Cardiac fibroblast (primary cell): ENCODE measurements at places on chromosomes 5 and 9.

- no peak for DNase-seq
These were observed 531 bp downstream of the TMEM210 start for GRCh38 chr9:137171149-137171900.

- DNase-seq = no peak
These were observed 9.5 kb downstream of the MTAP start for GRCh38 chr9:21811914-21812313.

DNA sequence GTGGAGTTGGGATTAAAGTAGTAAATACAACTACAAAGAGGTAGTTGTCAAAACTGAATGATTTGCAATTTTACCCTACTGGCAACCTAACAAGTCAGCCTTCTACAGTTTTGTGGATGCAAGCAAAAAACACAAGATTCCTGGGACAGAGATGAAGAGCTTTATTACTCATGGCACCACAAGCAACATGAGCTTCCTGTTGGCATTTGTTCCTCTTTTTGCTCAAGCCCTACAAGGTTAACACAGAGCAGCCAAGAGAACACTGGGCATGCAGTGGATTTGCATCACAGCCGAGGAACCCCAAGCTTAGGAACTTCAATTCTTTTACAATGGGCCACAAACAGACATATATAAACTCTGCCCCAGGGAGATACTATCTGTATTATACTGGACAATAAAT is 28.8 kb upstream of the DMAC1 start:
- no peak for DNase-seq

- no peak for DNase-seq
These were observed 3.6 kb downstream of the SMC5 start for GRCh38 chr9:70262366-70262765.

- DNase-seq = no peak
These were observed 228.9 kb downstream of the SH3GL2 start for GRCh38 chr9:17807613-17808282.

DNA sequence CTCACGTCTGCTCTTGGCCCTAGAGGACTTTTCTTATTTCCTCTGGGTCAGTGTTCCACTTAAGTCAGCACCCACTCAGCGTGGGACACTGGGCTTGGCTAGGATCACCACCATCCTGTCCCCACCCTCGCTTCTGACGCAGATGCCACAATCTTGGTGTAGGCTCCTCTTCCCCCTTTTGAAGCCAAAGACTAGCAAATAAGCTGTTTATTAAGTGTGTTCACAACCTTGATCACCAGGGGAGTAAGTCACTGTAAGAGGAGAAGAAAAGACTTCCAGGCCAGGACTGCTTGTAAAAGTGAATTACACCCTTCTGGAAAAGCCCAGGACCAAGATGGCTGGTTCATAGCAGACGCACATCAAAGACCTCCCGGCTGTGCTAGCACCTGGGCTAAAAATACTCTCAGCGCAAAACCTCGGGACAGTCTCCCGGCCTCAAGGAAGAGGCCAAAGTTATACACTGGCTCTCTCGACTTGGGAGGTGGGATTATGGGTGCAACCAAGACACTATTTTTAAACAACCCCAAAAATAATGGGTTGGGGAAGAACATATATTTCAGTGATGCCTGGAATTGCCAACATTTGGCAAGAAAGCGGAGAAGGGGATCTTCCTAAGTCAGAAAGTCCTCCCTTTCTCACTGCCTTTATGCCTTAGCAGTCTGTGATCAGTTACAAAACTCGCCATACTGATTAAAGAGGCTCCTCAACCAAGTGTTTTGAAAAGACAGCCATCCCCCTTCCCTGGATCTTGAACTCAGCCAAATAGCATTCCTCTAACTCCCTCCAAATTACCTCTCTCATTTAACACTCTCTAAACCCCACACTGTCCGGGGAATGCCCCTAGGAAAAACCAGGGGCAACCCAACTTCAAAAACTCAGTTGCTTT is 69.4 kb downstream of the RAPGEF1 start:
- DNase-seq = no peak

DNA sequence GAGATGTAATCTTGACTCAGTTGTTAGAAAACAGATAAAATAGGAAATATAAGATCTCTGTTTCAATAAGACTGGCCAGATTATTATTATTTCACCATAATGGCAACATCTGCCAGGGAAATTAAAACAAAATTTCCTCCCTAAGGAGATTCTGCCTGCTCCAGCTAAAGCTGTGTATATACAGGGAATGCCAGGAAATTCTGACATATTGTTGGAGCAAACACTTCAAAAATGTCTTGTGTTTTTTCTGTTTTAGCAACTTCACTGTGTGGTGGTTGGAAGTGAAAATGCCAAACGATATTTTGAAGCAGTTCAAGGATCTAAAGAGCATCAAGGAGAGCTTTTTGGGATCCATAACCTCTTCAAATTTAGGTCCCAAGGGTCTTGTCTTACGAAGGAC is 90.8 kb downstream of the ERCC6L2 start:
- no peak for DNase-seq

DNA sequence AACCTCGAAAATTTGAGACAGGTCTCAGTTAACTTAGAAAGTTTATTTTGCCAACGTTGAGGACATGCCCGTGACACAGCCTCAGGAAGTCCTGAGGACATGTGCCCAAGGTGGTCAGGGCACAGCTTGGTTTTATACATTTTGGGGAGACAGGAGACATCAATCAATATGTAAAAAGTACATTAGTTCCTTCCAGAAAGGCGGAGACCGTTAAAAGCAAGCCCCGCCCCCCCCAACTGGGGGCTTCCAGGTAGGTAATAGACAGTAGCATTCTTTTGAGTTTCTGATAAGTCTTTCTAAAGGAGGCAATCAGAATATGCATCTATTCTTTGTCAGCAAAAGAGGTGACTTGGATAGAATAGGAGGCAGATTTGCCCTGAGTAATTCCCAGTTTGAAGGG is 599 bp upstream of the MOCS2 start:
- DNase-seq = no peak

DNA sequence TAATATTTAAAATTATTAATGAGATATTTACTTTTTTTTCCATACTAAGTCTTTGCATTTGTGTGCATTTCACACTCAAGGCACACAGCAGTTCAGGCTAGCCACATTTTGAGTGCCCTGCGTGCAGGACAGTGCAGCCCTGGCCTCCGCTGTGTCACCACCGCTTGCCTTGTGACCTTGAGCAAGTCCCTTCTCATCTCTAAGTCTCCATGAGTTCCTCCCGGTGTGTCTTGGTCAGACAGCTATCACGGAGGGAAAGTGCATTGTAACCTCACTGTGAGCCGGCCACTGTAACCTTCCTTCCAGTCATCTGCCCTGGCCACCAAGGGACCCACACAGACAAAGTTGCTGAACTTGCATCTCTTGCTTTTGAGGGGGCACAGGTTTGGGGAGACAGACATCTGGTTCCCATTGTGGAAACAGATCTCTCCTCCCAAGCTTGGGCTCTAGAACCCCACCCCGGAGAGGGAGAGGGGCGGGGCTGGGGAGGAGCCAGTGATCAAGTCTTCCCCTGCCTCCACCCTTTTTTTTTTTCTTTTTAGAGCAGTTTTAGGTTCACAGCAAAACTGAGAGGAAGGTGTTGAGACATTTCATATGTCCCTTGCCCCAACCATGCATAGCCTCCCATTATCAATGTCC is 96.8 kb downstream of the C9orf50 start:
- no peak for DNase-seq

GRCh38 chr9:34869390-34869789 is 88.7 kb upstream of the PHF24 start:
- DNase-seq = peak; percentile 57

DNA sequence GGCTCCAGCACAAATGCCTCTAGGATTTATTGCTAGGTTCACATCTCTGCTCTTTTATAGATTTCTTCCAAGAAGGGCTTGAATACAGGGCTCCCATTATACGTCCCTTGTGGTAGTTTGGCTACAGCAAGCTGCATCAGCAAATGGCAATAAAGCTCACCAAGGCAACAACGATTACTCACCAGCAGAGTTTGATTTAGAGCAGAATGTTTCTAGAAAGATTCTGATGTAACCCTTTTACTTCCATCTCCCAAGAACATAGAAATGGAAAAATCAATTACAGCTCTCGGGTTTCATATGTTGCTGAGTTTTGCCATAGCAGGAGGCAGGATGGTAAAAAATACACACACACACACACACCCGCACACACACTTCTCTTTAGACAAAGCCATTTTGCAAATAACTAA is 124.2 kb upstream of the TNPO1 start:
- DNase-seq = peak; percentile 52

DNA sequence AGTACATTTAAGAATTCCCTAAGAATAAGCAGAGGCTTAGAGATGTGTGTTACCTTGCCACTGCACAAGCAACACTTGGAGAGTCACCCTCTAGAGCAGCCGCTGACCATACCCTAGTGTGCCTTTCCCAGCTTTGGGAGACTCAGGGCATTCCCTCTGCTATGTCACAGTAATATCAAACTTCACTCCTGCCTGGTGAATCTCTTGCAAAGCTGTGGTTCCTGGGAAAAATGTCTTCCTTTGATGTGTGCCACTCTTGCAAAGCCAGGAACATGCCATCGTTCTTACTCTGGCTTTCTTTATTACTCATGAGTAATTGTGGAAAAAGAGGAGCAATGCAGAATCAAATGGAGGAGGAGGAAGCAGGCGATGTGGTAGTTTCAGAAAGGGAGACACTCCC is 173.2 kb downstream of the CCDC192 start:
- no peak for DNase-seq

GRCh38 chr5:39639618-39640089 is 214.9 kb upstream of the DAB2 start:
- no peak for DNase-seq

- DNase-seq = no peak
These were observed 615.6 kb downstream of the ZNF608 start for GRCh38 chr5:124130816-124131215.

- peak; percentile 98 for DNase-seq
These were observed 10.8 kb downstream of the ZMAT2 start for GRCh38 chr5:140710899-140711552.

DNA sequence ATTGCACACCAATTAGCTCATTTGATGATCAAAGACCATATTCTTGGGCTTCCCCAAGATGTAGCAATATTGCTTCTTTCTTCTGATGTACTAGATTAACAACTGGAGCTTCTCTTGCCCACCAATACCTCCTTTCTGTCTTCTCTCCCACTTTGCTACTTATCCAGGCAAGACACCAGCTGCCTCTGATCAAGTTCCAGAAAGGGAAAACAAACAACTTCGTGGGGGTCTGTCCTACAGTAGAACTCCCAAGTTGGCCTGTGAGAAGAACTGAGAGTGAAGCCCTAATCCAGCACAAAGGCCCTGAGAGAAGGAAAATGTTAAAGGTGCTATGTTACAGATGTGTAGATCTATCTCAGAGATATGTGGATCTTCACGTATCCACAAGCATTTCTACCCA is 44.9 kb downstream of the ADAMTS12 start:
- DNase-seq = no peak

DNA sequence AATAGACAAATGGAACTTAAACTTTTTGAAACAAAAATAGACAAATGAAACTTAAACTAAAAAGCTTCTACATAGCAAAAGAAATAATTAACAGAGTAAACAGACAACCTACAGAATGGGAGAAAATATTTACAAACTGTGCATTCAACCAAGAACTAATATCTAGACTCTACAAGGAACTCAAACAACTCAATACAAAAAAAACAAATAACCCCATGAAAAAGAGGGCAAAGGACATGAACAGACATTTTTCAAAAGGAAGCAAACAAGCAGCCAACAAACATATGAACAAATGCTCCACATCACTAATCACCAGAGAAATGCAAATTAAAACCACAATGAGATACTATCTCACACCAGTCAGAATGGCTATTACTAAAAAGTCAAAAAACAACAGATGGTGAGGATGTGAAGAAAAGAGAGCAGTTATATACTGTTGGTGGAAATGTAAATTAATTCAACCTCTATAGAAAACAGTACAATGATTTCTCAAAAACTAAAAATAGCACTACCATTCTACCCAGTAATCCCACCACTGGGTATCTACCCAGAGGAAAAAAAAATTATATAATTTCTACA is 170.8 kb upstream of the RGMB start:
- DNase-seq = no peak

DNA sequence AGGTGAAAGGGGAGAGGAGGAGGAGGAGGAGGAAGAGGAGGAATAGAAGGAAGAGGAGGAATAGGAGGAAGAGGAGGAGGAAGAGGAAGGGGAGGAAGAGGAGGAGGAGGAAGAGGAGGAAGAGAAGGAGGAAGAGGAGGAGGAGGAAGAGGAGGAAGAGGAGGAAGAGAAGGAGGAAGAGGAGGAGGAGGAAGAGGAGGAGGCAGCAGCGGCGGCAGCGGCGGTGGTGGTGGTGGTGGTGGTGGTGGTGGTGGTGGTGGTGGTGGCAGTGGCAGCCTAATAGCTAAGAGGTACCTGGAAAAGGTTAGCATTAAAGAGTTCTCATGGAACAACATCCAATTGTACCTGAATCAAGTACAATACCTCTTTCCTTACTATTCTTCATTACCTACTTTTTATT is 32.5 kb downstream of the UBAP2 start:
- no peak for DNase-seq

GRCh38 chr9:131734165-131734610 is 5.7 kb downstream of the RAPGEF1 start:
- DNase-seq = peak; percentile 45

DNA sequence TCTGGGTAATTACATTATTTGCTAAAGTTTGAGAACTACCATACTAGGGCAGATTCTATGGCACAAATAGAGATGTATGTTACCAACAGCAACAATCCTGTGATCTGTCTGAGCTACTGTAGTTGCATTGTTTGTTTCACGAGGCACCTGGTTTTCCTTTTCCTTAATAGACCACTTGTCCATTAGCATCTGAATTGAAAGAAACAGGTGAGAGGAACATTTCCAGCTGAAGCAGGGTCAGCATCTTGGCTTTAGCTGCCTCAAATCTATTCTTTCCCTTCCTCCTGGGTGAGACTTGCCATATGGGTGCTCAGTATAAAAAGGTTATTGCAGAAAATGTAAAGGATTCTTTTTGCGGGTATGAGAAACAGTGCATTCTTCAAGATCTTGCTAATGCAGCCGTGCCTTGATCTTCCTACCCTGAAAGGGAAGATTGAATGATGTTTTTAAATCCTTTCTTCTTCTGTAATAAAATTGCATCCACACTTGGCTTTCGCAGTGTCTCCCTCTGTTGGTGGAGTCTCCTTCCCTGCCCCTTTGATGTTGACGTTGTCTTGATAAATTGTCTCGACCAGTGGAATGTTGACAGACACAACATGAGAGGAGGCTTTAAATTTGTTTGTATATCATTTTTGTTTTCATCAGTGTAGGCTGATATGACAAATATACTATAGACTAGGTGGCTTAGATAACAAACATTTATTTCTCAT is 118.0 kb upstream of the BRINP1 start:
- no peak for DNase-seq

- DNase-seq = no peak
These were observed 20.9 kb upstream of the TENT2 start for GRCh38 chr5:79591326-79591725.

DNA sequence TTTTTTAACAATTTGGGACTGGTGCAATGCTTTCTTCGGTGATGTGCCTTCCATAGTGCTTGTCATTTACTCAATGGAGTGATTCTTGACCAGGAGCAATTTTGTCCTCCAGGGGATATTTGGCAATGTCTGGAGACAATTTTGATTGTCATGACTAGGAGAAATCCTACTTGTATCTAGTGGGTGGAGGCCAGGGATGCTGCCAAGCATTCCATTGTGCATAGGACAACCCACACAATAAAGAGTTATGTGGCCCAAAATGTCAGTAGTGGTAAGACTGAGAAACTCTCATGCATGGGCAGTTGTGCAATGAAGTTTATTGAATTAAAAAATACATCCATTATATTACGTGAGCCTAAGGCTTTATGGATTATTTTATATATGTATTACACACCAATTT is 70.5 kb downstream of the FOCAD start:
- peak; percentile 29 for DNase-seq
